Dermis lymphatic vessel endothelial cell (primary cell): ENCODE measurements at places on chromosomes 13 and 19. TPM values are rescaled to one million over a fixed set of nuclear protein-coding genes. Genes with fewer than 3 reads are reported as not detected.

CYP4F11 gene
- not detected in 2 replicates for total RNA-seq

DBP gene
- 1.9 and 2.1 TPM in 2 replicates for total RNA-seq

CLC gene
- not detected in 2 replicates for total RNA-seq

RNF113B gene
- total RNA-seq = not detected in 2 replicates

VSTM1 gene
- total RNA-seq = not detected in 2 replicates

TFDP1 gene
- total RNA-seq = 36.7 and 40.0 TPM in 2 replicates
